Bone marrow (tissue), 2 donors: ENCODE measurements at places on chromosomes 1 and 21.

DNA sequence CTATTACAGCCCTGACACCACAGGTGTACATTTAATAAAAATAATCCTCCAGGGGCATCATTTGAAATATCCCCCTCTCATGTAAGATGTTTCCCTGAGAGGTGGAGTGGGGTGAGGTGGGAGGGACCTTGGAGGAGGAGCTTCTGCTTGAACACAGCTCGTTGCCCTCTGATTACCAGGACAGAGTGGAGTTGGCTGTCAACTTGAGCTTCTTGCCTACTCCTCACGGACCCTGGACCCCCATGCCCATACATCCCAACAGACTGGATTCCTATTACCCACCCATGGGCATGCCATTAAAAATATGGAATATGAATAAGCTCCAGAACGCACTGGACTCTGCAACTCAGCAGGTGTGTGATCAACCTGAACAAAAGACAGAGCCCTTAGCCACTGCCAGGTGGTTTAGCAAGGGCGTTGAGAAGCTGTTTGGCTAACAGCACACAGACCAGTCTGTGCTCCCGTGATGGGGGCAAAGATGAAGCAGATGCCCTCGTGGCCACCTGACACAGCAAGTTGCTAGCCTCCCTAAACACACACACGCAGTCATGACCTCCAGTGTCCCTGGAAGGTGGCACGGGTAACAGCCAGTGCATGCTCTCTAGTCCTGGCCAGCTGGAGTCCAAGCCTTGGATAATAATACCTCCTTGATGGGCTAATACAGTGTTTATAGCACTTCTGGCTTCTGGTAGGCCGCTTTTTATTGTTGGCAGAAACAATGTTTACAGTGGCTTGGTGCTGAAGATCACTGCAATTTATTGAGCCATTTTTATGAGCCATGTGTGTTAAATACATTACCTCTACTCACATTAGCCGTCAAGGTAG, 155.0 kb downstream of the TOMM20 start:
- DNase-seq: no peak

DNA sequence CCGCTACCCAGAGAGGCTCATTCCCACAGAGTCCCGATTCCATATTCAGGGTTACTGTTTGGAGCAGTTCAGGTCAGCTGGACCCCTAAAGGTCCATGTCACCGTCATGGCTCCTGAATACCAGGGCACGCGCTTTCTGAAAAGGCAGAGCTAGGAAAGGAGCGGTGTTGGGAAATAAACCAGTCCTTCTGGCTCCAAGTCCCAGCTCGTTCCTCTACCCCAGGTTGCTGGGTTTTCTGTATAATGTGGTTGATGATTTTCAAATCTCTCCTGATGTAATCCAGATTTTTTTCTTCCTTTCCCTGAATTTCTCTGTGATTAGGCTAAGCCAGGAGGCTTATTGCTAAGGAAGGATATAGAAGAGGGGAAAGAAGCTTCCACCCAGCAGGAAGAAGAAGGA, 14.0 kb upstream of the PKP1 start:
- DNase-seq: no peak

DNA sequence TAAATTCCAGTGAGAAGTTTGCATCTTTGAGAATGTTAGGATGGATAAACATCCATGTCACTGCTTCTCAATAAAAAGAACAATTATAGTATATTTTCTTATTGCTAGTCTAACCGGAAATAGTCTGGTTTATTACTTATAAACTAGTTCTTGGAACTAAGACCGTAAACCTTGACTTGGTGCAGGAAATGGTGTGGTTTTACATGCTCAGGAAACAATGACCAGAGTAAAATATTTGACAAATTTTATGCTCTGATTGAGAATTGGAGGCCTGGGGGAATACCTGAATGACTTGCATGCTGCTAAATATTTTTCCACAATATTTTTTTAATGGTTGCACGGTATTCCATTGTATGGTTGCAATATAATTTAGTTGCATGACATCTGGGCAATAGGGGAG, 76.3 kb downstream of the XCL2 start:
- no peak for DNase-seq

GRCh38 chr1:208604295-208604694, 360.1 kb upstream of the PLXNA2 start:
- no peak for DNase-seq

GRCh38 chr1:201222125-201222524, 31.5 kb downstream of the IGFN1 start:
- DNase-seq: no peak

GRCh38 chr1:30413111-30413440, 310.3 kb downstream of the MATN1 start:
- no peak for DNase-seq

GRCh38 chr21:36203603-36203889, 46.9 kb downstream of the DOP1B start:
- no peak for DNase-seq

- DNase-seq: peak; percentile 16
Observed at GRCh38 chr1:181189691-181190363, 101.3 kb downstream of the IER5 start.

GRCh38 chr1:9249534-9250410, 15.2 kb downstream of the H6PD start:
- DNase-seq: no peak

DNA sequence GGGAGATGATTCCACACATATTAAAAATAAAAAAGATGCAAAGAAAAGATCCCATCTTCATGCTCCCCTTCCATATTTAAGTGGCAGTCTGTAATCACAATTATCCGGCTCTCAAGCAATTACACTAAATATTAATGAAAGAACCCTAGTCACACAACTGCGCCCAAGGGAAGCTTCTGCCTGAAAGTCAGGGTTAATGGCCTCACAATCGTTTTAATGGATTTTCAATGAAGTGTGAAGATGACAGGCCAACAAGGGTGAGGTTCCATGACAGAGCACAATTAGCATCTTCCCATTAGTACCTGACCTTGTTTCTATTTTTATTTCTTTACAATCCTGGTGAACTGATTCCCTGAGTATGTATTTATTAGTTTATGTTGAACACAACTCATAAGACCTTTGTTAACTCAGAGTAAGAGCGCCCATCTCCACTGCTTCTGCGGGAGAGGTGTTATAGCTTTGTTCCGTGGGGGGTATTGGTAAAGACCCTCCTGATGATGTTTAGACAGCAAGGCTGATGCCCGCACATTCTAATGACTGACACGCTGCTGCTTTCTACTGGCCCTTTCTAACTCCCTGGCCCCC, 80.9 kb downstream of the IER5 start:
- no peak for DNase-seq

- no peak for DNase-seq
Observed at GRCh38 chr1:155126556-155127104, 1.0 kb upstream of the EFNA1 start.

DNA sequence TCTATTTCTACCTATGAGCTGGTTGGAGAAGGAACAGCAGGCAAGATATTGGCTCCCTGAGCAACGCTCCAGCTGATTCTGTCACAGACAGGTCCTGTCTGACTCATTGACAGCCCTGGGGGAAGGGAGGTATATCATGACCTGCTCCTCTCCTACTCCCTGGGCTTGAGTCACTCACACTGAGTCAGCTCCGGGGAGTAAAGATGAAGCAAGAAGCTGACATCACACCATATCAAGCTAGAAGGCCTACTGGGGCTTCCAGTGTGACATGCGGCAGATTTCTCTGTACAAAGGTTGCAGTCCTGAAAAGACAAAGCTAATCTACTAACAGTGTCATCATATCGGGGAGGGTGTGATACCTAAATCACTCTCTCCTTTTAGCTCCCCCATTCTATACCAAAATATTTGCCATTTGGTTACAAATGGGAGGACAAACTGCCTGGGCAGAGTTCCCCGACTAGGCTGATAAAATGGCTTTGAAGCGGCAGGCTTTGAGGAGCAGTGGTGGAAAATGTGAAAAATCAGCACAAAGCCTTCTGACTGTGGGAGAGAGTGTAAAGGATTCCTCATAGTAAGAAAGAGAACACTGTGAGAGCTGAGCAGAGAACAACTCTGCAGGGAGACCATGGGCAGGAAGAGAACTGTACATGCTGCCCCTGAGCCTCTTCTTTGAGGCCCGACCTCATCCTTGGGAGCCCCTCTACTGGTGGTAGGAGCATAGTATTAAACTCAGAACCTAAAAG, 15.5 kb downstream of the PI4KB start:
- peak; percentile 24 for DNase-seq

GRCh38 chr1:35857830-35858229, 25.2 kb upstream of the AGO1 start:
- no peak for DNase-seq

DNA sequence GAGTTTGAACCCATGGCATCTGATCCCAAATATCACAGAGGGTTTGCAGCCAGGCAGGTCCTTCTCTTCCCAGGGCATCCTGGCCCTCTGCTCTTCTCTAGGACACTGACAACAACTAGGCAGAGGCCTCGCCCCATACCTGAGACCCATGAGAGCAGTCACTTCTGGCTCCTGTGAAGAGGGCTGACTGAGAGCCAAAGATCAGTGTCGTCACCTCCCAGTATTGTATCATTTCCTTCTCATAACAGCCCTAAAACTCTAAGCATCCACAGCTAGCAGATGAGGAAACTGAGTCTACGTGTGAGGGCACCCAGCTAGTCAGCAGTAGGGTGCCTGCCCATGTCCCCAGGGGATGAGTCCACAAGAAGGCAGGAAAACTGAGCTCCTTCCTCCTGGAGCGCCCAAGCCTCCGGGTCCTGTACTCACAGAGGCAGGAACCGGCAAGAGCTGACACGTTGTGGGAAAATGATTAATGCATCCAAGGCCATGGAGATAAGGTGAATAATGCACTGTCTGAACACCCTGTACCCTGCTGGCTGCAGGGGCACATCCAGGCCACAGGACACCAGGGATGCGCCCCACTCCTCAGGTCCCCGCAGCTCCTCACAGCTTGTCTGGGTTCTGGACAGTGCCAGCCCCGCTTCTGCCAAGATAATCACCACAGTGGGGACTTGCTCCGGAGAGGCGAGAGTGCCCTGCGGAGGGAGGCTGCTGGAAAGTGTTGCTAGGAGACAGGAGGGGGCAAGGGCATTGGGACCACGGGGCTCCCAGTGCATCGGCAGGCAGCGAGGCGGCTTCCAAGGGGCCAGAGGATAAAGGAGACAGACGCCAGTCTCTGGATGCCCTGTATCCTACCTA, 340.0 kb downstream of the NPHP4 start:
- DNase-seq: no peak

- DNase-seq: no peak
Observed at GRCh38 chr1:109509176-109510134, at the start of gene AMIGO1. AMIGO1 (minus strand) TSS chr1:109509727; CDS start chr1:109508912, 815 bp downstream.

DNA sequence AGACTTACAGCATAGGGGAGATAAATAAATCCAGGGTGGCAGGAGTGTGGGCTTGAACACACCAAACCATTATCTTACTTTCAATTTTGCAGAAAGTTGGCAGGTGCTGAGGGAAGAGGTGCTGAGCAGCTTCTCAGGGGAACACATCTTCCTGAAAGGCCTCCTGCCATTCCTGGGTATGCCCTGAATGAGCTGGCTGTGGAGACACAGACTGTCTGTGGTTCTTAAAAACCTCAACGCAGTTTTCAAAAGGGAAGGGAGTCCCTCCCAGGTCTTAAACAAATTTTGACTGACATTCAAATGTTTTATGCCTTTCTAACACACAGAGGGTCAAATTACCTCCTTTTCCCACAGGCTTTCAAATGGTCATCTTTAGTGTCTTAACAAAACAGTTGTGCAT, 166.9 kb downstream of the TNFSF18 start:
- DNase-seq: no peak

DNA sequence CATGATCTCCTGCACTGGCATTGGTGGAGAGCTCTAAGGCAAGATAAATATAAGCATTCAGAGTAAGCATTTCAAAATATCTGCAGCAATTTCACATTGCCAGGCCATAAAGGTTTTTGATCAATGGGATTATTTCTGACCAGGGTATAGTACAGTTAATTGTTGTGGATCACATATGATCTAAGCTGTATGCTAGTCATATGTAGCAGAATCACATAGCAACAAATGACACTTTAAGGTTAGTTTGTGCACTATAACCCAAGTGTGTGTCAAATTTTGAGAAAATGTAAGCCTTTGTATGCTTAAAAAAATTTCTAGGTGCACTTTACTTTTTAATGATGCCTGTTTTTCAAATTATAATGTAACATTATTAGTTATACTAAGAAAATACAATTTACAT, 386.0 kb upstream of the ADAMTS5 start:
- DNase-seq: no peak

- DNase-seq: no peak
Observed at GRCh38 chr1:203675596-203676347, 49.1 kb downstream of the ATP2B4 start.

- no peak for DNase-seq
Observed at GRCh38 chr1:3735688-3736087, 16.6 kb upstream of the CCDC27 start.

DNA sequence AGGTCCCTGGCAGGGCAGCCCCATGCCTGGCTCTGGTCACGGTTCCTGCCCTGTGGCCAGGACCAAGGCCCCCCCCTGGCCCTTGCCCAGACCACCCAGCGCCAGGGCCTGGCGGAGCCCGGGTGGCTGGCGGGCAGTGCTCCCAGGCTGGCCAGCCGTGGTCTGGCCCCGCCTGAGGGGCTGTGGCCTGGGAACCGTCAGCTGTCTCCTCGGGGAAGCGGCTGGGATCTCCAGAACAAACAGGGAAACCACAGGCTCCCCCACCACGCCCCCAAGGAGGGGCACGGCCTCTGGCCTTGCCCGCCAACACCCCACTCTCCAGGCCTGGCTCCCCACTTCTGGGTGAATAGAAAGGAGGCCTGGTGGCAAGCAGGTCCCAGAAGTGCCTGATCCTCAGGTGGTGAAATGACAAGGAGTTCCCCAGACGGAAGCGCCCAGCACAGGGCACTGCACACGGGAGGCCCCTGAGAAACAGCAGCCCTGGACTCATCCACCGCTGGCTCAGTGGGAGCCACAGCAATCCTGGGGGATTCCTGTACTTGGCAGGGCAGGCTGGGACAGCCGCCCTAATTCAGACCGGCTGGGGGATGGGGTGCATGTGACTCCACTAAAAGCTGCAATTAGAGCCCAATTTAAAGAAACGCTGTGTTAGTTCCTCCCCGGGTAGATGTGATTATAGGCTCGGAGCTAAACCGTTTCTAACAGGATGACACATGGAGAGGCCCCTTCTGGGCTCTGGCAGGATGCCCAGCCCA, 78.9 kb downstream of the RAP1GAP start:
- DNase-seq: no peak

GRCh38 chr1:230031131-230031530, 35.9 kb upstream of the GALNT2 start:
- DNase-seq: no peak

GRCh38 chr1:147509786-147510395, 31.4 kb upstream of the BCL9 start:
- DNase-seq: no peak

- no peak for DNase-seq
Observed at GRCh38 chr1:185337246-185337645, 20.2 kb upstream of the IVNS1ABP start.

DNA sequence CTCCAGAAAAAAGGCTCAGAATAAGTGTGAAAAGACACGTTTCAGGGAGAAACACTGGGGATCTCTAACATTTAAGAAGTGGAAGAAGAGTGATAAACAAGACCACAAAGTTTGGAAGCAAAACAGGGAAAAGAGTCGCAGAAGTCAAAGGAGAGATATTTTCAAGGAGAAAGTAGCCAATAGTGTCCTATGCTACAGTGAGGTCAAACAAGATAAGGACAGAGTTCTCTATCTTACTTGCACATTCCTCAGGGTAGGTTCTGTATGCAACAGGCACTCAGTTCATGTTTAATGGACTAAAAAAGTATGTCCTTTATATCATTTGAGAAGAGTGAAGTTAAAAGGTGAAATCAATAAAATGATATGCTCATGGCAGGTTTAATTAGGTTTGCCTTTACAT, 13.8 kb upstream of the EDEM3 start:
- no peak for DNase-seq

GRCh38 chr1:221714227-221715152, 27.4 kb downstream of the DUSP10 start:
- DNase-seq: no peak

- DNase-seq: no peak
Observed at GRCh38 chr21:38439426-38439825, 58.9 kb downstream of the ERG start.
